ENCODE measurements at places on chromosomes 6 and 20.

DNA sequence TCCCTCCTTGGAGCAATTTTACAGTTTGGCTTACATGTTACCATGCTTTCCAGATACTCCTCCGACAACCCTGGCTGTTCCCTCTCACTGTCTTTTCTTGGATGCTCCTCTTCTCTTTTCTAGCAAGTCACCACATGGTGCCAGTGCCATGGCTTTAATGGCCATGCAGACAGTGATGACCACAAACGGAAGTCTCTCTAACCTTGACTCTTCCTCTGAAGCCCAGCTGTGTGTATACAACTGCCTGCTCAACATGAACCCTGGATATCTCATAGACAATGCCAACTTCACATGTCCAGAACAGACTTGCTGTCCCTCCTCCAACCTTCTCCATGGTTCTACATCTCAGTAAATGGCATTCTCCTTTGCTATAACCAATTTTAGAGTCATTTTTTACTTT is 49.8 kb upstream of the NEDD9 start:
- no peak for DNase-seq

- DNase-seq = no peak
Observed at GRCh38 chr6:154891901-154892300, 103.2 kb upstream of the TIAM2 start.

DNA sequence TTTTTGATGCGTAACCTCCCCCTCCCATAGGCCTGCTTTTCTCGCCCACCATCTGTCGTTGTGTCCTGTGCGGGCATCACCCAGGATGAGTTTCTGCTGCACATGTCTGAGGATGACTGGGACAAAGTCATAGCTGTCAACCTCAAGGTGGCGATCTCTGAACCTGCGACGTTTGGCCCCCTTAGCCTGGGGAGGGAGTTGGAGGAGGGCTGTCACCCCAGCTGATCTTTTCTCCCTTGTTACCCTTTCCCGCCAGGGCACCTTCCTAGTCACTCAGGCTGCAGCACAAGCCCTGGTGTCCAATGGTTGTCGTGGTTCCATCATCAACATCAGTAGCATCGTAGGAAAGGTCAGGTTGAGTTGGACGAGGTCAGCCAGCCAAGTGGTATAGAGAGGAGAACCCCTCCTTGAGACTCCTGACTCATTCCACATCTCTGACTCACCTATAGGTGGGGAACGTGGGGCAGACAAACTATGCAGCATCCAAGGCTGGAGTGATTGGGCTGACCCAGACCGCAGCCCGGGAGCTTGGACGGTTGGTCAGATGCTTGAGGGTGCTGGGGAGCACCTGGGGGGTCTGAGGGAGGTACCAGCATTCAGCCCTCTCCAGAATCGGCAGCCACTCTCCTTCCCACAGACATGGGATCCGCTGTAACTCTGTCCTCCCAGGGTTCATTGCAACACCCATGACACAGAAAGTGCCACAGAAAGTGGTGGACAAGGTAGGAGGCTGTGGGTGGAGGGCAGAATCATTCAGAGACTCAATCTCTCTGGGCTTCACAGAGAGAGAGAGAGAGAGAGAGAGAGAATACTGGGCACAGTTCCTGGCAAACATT is 954 bp downstream of the HSD17B8 start:
- no peak for DNase-seq

- DNase-seq = no peak
Observed at GRCh38 chr6:138403324-138403800, 661 bp upstream of the HEBP2 start.

DNA sequence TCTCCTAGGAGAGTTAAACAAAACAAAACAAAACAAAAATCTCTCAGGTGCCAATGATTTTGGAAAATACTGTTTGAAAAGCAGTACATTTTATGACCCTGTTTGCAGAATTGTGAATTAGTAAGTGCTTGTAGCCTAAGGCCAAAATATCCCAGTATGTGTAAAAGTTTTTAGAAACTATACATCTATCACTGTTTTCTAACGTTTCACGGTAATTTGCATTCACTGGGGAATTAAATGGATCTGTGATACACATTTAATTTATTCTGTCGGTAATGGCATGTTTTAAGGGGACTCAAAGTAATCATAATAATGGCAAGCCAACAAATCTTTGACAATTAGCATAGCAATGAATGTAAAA is 95.6 kb upstream of the FAM184A start:
- DNase-seq = no peak

GRCh38 chr6:139330826-139331500 is 39.2 kb upstream of the TXLNB start:
- no peak for DNase-seq

DNA sequence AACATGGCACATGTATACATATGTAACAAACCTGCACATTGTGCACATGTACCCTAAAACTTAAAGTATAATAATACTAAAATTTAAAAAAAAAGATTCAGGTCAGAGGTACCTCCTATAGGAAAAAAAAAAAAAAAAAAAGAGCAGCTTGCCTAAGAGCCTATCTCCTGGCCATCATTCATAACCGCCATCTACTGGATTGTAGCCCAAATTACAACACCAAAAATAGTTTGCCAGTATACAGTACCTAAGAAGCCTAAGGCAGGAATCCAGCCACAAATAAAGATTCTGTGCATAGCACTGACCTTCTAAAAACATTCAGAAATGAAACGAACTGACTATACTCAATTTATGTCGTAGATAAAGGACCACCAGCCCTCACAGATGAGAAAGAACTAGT is 438.4 kb upstream of the ADGRB3 start:
- DNase-seq = no peak

GRCh38 chr6:142597836-142598235 is 296.0 kb downstream of the ADGRG6 start:
- no peak for DNase-seq

- no peak for DNase-seq
Observed at GRCh38 chr6:37920667-37921066, 101.1 kb downstream of the ZFAND3 start.

DNA sequence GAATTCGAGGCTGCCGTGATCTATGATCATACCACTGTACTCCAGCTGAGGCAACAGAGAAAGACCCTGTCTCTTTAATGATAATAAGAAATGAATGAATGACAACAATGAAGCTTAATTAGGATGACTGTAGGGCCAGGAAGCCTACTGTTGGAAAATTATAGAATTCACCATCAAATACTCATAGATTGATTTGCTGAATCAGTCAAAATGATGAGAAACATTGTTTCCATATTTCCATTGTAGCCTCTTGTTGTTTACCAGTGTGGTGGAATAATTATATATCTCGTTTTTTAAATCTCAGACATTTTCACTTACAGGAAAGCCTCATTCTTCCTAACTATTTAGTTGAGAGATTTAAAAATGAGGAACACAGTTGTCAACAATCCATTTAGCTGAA is 96.2 kb downstream of the JAG1 start:
- no peak for DNase-seq

GRCh38 chr20:14720251-14720650 is 382.8 kb upstream of the FLRT3 start:
- no peak for DNase-seq

- no peak for DNase-seq
Observed at GRCh38 chr6:116278854-116279231, 887 bp downstream of the TSPYL1 start.

DNA sequence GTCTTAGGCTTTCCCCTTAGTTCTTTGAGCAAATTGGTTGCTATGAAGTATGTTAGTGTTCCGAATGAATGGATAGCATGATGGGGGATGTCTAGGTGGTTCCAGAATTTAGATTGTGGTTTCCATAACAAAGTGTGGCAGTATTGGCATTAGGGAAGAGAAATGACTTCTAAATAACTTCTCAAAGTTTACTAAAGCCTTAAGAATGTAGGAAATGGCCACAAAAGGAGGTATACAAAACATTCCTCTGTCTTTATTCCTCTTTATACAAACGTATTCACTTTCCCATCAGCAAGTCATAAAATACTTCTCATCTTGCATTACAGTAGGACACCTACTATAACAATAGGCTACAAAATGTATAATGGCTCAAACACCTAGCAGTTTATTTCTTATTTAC is 279.6 kb downstream of the ESR1 start:
- no peak for DNase-seq

DNA sequence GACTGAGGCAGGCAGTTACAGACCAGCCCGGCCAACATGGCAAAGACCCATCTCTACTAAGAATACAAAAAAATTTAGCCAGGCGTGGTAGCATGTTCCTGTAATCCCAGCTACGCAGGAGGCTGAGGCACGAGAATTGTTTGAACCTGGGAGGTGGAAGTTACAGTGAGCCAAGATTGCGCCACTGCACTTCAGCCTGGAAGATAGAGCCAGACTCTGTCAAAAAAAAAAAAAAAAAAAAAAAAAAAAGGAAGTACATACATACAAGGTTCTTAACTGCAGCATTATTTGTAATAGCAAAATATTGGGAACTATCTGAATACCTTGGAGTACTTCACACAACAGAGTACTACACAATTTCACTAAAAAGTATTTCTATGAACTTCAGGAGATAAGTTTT is 183.5 kb upstream of the OLIG3 start:
- DNase-seq = no peak

DNA sequence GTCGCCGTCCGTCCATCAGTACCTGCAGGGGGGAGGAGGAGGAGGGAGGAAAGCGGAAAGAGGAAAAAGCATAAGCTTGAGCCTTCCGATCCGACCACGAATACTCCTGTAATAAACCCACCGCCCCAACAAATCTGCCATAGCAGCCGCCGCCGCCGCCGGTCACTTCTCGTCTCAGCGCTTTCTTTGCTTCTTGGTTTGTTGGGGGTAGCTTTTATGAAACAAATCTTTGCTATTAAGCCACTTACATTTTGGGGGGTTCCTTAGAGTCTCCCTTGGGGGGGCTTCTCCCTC is 277 bp downstream of the ADGRB3 start:
- no peak for DNase-seq

GRCh38 chr20:63534427-63534830 is 2.7 kb downstream of the PTK6 start:
- no peak for DNase-seq

GRCh38 chr20:34415079-34415478 is 52.0 kb downstream of the ITCH start:
- no peak for DNase-seq

- DNase-seq = no peak
Observed at GRCh38 chr20:61886721-61887595, 178.7 kb downstream of the TAF4 start.

DNA sequence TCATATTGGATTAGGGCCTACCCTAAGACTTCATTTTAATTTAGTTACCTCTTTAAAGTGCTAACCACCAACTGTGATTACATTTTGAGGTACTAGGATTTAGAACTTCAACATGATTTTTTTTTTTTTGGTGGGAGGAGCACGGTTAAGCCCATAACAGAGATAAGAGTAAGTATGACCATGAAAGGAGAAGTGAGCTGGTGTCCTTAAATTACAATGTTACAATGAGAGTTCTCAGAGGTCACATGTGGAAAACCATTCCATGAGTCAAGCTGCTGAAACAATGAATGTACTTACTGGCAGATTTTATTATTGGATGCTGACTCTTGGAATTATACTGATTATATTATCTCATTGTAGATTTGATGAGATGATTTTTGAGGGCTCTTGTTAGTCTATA is 779.3 kb upstream of the CITED2 start:
- DNase-seq = no peak

GRCh38 chr6:153123801-153124200 is 7.3 kb downstream of the RGS17 start:
- DNase-seq = no peak

DNA sequence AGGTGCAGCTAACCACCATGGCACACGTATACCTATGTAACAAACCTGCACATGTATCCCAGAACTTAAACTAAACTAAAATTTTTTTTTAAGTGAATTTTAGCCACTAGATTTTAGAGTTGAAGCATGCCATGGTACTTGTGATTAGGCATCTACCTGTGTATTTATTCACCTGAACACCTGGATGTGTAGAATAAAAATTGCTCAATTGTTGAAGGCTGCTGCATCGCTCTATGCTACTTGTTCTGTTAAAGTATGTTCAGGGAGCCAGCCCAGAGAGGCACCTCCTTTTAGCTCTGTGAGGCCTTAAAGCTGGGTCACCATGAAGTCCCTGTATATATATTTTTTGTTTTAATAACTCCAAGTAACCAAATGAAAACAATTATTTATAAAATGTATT is 28.3 kb downstream of the SLC22A3 start:
- DNase-seq = no peak

- no peak for DNase-seq
Observed at GRCh38 chr20:5787796-5788165, 37.6 kb downstream of the SHLD1 start.

DNA sequence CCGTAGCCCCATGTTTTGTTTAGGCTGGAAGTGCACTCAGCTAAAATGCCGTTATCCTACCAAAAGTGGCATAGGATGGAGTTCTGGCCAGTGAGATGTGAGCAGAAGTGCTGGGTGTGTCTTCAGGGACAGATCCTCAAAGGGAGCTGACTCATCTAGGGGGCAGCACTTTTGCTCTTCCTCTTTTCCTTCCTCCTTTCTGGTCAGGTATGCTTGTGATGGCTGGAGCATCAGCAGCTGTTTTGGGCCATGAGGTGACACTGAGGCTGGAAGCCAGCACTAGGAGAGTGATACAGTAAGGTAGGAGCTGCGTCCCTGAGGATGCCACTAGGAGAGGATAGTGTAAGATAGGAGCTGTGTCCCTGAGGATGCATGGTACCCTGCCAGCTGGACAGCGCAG is 4.6 kb upstream of the OSBPL2 start:
- no peak for DNase-seq

DNA sequence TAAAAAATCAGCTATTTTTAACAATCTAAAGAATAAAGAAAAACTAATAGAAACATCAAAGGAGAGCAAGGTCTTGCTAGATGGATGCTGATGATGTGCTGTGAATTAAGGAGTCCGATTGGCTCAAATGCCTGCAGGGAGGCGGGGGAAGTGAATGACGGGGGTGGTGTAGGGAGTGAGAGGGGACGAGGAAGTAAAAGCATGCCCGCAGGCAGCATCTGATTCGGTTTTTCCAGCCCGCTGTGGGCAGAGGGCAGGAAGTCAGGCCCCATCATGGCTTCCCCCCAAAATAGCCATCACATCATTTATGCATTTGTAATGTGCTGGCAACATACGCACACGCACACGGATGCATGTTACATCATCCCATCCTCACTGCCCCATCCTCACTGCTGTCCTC is 10.3 kb downstream of the RSPO4 start:
- DNase-seq = no peak

GRCh38 chr20:50848341-50848808 is 53.5 kb downstream of the BCAS4 start:
- no peak for DNase-seq

GRCh38 chr20:6837730-6838129 is 70.2 kb downstream of the BMP2 start:
- no peak for DNase-seq

DNA sequence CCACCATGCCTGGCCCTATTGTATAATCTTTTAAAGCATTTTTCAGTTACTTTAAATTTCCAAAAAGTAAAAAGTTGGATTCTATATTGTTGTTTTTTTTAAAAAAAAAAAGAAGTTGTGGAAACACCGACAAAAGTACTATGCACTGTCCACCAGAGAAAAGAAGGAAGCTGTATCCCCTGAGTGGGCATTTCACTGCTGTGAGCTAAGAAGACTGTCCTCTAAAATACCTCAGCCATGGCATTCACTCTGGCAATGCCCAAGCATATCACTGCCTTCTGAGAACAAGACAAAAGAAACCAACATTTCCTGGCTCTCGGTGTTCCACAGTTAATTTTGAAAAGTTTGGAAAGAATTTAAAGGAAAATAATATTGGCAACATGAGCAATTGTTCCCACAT is 117.8 kb downstream of the IPCEF1 start:
- no peak for DNase-seq

GRCh38 chr6:165186041-165186440 is 123.4 kb downstream of the C6orf118 start:
- no peak for DNase-seq

GRCh38 chr6:14758421-14759081 is 487.3 kb upstream of the JARID2 start:
- no peak for DNase-seq

- no peak for DNase-seq
Observed at GRCh38 chr6:128807577-128807976, 75.4 kb upstream of the LAMA2 start.

Data from vagina (tissue), 2 donors.